Transverse colon (tissue), 4 donors: ENCODE measurements at places on chromosomes 2 and 18. TPM values are rescaled to one million over a fixed set of nuclear protein-coding genes. Genes with fewer than 3 reads are reported as not detected.
A peak's percentile ranks its signal among the peaks of the same experiment; 100 is the strongest.

The G6PC2 gene
- total RNA-seq, result 0.79 TPM

The NR4A2 gene
- total RNA-seq, result 4.4 TPM

DNA sequence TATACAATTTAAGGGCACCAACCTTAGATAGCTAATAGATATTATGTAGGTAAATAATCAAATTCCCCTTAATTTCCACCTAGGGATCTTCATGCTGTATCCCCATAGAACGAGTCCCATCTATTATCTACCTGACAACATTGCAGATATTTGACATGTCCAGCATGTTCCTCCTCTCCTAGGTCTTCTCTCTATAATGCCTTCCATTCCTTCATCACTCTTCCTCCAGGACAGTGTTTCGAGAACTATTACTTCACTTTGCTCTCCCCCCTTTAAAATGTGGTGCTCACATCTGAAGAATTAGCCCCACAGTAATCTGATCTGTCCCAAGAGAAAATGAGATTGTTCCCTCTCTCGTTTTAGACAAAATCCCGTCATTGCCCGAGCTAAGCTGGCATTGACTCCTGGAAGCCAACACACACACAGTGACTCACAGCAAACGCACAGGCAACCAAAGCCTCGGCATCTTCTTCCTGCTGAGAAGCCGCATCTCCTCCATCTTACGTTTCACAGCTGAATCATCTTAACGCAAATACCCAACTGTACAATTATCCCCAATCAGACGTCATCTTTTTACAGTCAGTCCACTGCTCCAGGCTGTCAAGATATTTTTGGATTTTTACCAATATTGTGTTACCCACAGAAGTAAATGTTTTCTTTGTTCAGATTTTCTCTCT, 162.9 kb upstream of the AGAP1 start:
- no peak for DNase-seq

GRCh38 chr2:39127973-39128372, 7.1 kb upstream of the SOS1 start:
- DNase-seq, result peak; percentile 19

GRCh38 chr2:134657650-134658250, 61.0 kb downstream of the TMEM163 start:
- DNase-seq, result no peak

DNA sequence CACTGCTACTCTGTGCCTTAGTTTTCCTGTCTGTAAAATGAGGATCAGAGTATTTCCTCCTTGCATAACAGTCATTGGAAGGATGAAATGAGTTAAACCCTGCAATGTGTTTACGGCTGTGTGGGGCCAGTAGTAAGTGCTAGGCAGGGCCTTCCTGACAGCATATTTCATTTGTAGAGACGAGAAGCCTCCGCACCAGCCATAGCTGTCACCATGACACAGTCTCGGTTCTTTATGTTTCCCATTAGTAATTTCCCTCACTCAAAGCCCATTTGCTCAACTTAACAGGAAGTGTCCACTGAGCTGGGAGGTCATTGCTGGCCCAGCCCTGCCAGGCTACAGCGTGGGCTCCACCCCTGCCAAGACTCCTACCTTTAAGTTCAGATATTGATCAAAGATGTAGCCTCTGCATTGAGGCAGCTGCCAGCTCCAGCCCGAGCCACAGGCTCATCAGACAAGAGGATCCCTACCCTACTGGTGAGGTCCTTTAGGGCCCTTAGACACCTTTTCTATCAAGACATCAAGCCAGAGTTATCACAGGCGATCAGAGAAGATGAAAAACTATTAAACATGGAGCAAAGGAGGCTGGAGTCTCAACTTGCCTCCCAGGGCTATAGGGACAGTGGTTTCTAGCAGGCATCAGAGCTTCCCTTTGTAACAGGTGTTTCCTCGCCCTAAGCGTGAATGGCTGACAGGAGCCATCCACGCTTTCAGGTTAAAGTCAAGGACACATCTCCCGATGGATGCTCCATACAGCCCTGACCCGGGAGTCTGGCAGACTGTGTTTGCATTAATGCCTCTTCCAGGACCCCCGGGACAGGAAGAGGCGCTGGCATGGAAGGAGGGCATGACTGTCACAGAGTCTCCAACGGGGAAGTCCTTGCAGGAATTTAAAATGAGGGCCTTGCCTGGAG, 251.7 kb downstream of the NDUFA10 start:
- no peak for DNase-seq

The ZC3H8 gene
- total RNA-seq, result 83.2 TPM

DNA sequence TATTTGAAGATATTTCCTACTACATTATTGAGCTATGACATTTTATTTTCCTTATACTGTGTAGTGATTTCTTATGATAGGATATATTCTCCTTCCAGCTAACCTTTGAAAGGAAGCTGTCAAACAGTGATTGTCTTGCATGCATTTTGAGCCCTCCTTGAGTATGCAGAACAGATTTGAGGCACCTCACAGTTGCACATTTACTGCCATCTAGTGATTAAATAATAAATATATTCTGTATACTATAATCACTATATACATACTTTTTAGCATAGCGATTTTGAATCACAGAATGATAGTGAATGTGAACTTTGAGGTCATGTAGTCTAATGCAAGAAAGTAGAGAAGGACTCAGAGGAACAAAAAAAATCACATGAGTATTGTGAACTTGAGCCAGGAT, 268.4 kb upstream of the CDH19 start:
- no peak for DNase-seq

The BCL11A gene
- 11.3 TPM for total RNA-seq

DNA sequence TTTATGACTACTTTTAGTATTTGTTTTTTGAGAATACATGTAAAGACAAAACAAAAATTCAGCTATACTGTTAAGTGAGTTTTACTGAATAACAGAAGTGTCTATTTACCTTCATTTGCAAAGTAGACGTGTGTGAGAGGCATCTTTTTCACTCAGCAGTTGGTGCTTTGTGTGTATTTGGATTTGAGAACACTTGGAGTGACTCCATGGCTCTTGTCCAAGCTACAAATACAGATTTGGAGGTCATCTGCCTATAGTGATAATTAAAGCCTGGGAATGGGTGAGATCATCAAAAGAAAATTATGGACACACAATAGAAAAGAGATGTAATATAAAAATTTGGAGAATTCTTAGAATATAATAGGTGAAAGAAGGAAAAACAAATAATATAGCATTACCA, 6.2 kb downstream of the NAB1 start:
- no peak for DNase-seq

- DNase-seq, result no peak
These were observed 11.6 kb upstream of the HNMT start for GRCh38 chr2:137952586-137953129.

DNA sequence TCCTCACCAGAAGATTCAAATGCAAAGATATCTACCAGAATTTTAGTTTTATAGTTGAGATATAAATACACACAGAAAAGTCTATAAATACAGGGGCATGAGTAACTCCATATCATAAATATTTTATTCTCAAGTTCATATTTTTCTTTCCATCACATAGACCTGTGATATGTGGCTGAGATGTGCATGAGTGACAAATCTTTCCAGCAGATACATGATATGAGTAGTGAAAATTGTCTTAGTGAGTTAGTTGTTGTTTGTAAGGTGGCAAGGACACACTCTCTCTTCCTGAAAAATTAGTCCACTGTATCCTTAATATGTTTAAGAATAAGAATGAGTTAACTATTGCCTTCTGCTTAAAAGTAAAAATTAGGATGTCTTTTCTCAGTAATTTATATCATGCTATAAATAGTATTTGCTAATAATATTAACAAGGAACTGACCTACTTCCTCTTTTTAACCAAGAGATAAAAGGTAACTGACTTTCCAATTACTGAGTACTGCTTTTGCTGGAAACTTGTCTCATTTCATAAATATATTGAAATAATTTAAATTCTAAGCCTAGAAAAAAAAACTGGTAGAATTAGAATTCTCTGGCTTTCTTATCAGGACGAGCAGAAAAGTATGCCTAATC, 85.2 kb upstream of the SESTD1 start:
- no peak for DNase-seq
